Cerebellar cortex (tissue), 1 donor: ENCODE measurements at places on chromosomes 3 and 15.

DNA sequence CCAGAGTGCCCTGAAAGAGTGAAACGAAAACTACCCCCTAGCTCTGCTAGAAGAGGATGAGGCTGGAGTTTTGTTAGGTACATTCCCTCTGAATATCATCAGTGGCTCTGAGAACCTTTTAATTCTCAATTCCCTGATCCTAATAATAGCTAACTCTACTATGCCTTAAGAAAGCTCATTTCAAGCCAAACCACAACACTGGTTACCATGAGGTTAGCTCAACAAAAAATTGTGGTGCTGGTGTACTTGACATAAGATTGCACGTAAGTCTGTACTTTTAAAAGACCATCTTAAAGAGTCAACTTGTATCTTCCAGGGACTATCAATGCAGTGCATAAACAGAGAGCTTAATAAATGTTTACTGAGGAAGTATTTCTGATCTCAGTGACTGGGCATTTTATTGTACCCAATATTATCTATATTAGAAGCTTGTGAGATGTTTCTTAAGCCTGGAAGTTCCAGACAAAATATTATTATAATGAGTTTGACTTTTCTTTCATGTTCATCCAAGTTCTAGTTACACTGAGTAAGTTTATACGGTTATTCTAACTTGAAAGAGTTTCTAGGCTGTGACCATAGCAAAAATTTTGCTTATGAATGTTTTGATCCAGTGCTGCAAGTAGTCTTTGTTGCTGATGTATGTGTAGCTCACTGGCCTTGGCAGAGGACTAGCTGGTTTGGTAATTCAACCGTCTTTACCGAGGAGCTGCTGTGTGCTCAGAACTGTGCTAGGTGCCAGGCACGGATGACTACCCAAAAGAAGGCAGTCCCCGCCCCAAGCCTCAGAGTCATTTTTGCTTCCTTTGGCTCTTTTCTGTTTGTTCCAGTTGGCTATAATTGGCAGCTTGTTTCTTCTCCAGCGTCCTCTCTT, 334.4 kb upstream of the TRIM42 start:
- no peak for DNase-seq

- no peak for DNase-seq
Observed at GRCh38 chr15:101191242-101191641, 60.6 kb downstream of the CHSY1 start.

DNA sequence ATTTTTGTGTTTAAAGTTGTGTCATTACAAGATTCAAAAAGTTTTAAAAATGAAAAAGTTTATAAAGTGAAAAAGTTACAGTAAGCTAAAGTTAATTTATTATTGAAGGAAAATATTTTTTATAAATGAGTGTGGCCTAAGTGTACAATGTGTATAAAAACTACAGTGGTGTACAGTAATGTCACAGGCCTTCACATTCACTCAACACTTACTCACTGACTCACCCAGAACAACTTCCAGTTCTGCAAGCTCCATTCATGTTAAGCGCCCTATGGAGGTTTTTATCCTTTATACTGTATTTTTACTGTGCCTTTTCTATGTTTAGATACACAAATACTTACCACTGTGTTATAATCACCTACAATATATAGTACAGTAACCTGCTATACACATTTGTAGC, 76.3 kb downstream of the DTWD1 start:
- no peak for DNase-seq

DNA sequence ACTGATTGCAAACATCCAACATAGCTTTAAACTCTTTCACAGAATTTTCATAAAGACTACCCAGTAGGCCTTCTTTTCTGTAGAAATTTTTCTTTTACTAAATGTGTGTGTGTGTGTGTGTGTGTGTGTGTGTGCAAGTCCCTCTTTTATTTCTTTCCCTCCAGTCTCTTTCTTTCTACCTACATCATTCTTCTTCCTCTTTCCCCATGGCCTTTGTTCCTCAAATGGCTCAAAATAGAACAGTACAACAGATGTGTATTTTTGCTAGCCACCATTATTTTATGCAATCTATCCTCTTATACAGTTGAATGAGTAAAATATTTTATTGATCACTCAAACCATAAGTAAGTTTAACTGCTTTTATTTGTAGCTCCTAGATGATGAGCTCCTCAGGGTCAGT, 76.4 kb downstream of the USF3 start:
- no peak for DNase-seq

GRCh38 chr3:125552401-125552800, 32.4 kb upstream of the SNX4 start:
- DNase-seq, result no peak

- no peak for DNase-seq
Observed at GRCh38 chr3:32245200-32245599, 6.7 kb downstream of the CMTM8 start.

DNA sequence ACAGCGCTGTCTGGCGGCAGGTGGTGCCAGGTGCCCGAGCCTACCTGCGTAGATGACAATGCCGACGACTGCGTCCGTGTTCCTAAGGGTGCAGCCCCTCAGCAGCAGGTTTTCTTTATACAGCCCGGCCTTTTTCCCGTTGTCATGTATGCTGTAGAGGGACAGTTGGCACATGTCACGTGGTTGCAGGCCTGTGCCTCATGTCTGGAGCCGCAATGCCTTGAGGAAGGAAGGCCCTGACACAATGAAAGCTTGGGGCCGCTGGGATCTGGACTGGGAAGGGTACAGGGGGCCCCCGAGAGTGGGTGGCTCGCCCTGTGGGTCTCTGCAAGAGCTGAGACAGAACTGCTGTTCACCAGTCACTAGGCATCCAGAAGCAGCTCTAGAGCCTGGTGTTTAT, 136.0 kb downstream of the ATP10A start:
- DNase-seq, result no peak

DNA sequence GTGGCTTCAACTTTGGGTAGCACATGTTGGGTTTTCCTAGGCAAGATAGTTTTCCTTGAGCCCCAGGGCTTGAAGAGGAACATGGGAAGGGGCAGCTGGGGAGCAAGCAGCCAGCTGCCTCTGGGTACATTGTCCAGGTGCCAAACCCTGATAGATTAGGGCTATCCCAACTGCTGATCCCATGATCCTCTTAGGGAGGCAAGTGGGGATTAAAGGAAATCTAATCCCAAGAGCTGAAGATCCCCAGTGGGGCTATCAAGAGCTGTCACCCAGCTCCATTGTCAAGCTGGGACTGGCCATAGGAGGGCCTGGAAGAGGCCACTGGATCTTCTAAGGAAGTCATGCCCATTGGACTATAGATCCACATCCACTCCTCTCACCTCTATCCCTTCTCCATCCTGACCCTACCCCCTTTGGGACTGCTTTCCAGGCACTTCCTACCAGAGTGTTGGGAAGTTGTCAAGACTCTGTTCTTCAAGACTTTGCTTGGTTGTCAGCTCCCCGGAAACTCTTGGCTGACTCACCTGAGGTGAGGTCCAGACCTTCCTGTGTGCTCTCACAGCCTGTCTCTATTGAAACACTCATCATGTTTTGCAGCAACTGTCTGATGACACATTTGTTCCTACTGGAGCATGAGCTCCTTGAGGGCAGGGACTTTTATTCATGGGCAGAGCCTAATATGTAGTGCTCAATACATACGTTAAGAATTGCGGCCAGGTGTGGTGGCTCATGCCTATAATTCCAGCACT, 5.9 kb downstream of the CAMK2N2 start:
- no peak for DNase-seq

DNA sequence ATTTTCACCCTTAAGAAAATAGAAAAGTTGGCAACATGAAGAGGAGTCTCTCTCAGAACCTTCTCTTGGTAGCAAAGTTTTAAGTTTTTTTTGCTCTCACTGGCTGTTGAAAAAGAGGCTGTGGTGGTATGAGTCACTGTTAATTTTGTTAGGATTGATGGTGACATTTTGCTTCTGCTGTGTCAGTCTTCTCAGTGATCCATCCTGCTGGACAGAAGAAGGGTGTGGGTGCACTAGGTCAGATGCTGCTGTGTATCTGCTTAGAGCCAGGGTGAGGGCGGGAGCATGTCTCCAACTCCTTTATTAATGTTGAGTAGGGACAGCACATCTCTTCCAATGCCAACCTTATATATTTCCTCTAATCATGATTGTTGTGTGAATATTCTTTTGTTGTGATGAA, 369.5 kb downstream of the FEZF2 start:
- no peak for DNase-seq

DNA sequence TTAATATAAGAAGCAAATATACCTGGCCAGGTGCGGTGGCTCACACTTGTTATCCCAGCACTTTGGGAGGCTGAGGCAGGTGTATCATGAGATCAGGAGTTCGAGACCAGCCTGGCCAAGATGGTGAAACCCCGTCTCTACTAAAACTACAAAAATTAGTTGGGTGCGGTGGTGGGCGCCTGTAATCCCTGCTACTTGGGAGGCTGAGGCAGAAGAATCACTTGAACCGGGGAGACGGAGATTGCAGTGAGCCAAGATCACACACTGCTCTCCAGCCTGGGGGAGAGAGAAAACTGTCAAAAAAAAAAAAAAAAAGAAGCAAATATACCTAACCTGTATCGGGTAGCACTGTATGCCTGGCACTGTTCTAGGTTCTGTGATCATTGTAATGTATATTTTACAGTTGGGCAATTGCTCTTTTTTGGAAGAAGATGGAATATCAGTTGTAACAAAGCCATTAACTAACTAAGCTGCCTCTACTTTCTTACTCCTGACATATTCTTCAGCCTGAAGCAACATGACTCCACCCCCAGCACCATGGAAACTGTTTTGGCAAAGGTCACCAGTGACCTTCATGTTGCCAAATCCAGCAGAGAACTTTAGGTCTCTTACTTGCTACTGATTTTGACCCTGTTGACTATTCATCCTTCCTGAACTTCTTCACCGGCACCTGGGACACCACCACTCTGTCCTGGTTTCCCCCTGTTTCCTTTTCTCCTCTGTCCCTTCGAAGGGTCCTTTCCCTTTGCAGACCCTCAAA, 203.8 kb downstream of the RPLP1 start:
- DNase-seq, result no peak

- DNase-seq, result no peak
Observed at GRCh38 chr3:135792858-135793475, 172.6 kb upstream of the PPP2R3A start.

DNA sequence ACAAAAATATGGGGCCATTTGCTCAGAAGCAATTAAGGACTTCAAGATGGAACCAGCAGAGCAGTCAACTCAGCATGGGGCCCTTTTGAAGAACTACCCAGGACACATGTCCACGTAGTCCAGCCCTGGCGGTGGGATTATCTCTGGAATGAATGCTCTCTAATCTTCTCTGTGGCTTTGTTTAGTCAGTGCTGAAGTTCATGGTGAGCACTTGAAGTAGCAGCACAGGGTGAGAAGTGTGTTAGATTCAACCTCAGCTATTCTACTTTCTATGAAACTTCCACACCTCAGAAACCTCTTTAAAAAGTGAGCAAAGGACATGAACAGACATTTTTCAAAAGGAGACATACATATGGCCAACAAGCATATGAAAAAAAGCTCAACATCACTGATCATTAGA, 74.4 kb downstream of the THRB start:
- no peak for DNase-seq

DNA sequence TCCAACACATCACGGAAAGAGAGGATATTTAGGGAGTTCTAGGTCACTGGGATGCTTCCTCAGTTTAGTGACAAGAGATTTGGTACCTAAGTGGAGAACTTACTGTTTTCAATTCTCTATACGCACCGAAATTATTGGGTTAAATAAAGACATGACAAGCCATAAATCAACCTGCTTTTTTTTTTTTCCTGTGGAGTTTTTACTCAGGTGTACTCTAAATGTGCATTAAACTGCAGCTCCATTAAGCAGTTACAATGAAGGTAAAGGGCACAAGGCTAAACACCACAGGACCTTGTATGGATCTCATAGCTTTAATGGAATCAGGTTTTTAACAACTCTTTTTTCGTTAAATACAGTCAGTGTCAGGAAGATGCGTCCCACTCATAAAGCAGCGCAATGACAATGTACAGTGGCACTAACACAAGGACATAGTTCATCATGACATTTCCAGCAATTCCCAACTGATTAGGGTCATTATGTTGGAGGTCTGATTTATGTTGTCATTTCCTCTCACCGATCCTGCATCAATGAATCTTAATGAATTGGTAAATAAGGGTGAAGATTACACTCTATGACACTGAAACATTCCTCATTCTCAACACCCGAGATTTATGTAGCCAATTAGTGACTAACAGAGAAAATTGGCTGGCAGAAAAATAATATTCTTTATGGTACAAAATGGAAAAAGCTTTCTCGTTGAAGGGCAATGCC, 355.2 kb downstream of the FOXP1 start:
- no peak for DNase-seq

GRCh38 chr3:23751212-23751723, 54.5 kb upstream of the UBE2E1 start:
- DNase-seq, result no peak

DNA sequence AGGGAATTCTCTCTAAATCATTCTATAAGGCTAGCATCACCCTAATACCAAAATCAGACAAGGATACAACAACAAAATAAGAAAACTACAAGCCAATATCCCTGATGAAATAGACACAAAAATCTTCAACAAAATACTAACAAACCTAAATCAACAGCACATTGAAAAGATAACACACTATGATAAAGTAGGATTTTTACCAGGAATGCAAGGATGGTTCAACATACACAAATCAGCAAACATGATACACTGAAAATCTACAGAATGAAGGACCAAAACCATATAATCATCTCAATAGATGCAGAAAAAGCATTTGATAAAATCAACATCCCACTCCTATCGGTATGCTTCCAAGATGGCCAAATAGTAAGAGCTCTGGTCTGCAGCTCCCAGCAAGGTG, 39.5 kb downstream of the ALDH1A2 start:
- DNase-seq, result no peak

GRCh38 chr3:149625795-149626194, 32.0 kb downstream of the WWTR1 start:
- DNase-seq, result no peak

GRCh38 chr3:72617424-72618024, 230.7 kb downstream of the SHQ1 start:
- DNase-seq, result no peak

GRCh38 chr3:10047876-10048275, 21.6 kb downstream of the FANCD2 start:
- no peak for DNase-seq

- DNase-seq, result no peak
Observed at GRCh38 chr3:150107429-150108175, 136.9 kb upstream of the PFN2 start.

- peak; percentile 40 for DNase-seq
Observed at GRCh38 chr3:172140499-172141391, 101.4 kb downstream of the FNDC3B start.
